Stomach (tissue), 19 donors: ENCODE measurements at places on chromosomes 11 and 22. TPM values are rescaled to one million over a fixed set of nuclear protein-coding genes. Genes with fewer than 3 reads are reported as not detected.
A peak's percentile ranks its signal among the peaks of the same experiment; 100 is the strongest.

DNA sequence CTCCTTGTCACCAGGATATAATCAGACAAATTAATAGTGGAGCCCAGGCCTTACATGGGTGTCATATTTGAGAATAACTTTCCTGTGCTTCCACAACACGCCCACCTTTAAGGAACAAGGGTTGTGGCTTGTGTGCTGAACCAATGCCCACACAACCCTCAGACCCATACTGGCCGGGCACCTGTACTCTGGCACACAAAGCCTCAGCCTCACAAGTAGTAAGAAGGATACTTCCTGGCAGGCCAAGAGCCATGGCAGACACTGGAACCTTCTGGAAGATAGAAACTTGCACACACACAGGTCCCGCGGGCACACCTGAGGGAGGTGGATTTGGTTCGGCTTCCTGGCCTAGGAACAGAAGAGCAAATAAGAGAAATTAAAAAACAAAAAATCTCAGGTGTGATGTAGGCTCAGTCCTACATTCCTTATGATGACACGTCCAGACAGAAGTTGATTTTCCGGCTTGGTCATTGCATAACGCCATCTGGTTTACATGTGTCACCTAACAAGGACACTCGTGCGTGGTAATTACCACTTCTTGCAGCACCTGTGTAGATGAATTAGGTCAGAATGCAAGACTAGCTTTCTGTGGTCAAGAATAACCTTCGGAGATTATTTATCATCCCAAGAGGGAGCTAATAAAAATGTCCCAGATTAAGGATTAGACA lies 5.8 kb upstream of the BRD1 start:
- DNase-seq, result peak; percentile 88

DNA sequence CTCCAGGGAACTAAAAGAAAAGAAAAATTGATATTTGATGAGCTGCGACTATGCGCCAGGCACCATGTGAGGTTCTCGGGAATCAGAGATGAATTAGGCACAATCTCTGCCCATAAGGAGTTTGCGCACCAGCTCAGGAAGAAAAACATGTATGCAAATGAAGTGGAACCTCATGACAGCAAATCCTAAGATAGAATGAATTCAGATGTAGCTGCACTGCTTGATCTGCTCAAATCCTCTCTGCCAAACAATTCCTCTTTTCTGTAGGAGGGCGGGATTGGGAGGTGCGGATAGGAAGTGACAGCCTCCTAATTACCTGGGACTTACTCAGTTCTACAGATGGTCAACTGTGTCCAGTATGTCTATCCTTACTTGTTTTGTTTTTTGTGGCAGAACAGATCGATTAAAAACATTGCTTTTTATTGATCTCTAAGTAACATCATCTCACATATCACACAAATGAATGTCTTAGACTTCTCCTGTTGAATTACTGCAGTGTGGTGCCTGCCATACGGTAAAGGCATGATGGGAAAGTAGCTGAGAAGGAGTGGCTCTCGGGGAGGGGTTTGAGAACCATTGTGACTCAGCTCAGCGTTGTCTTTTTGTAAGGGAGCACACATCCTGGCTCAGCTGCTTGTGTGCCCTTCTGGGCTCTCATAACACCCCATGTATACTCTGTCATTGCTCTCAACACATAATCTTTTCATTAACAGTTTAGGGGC lies 13.9 kb downstream of the CRTAM start:
- no peak for DNase-seq

GRCh38 chr11:5600374-5600851 lies 4.0 kb downstream of the TRIM6 start:
- DNase-seq, result peak; percentile 92

DNA sequence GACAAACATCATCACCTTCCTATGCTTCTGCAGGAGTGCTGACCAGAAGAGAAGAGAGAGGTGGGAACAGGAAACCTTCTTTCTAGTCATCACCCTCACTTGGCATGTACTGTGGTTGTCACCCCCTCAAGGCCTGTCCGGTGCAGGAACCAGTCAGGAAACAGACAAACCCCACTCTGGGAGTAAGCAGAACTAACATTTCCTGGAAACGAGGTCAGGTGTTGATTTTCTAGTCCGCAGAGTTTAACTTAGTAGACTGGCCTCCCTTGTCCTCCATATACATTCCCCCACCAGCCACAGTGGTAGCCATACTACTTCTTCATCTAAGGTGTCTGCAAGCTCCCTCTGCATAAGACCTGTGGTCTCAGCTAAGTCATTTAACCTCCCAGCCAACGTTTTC lies 80.7 kb upstream of the NCAM1 start:
- no peak for DNase-seq

The SLC6A5 gene
- polyA plus RNA-seq, result not detected
